Stimulated activated CD4-positive, alpha-beta T cell treated with anti-CD3 and anti-CD28 coated beads, TNF-alpha, amount 100 ng/mL, for 4 hours (primary cell): ENCODE measurements at places on chromosomes 7 and 10.

- no peak for DNase-seq
Measured at GRCh38 chr7:149181450-149181790, 13.9 kb upstream of the ZNF282 start.

- DNase-seq: peak; percentile 16
Measured at GRCh38 chr10:29496341-29497162, 138.2 kb downstream of the SVIL start.

- no peak for DNase-seq
Measured at GRCh38 chr7:5424749-5425506, 1.3 kb upstream of the TNRC18 start.

- no peak for DNase-seq
Measured at GRCh38 chr10:20931156-20931795, 34.2 kb upstream of the NEBL start.

DNA sequence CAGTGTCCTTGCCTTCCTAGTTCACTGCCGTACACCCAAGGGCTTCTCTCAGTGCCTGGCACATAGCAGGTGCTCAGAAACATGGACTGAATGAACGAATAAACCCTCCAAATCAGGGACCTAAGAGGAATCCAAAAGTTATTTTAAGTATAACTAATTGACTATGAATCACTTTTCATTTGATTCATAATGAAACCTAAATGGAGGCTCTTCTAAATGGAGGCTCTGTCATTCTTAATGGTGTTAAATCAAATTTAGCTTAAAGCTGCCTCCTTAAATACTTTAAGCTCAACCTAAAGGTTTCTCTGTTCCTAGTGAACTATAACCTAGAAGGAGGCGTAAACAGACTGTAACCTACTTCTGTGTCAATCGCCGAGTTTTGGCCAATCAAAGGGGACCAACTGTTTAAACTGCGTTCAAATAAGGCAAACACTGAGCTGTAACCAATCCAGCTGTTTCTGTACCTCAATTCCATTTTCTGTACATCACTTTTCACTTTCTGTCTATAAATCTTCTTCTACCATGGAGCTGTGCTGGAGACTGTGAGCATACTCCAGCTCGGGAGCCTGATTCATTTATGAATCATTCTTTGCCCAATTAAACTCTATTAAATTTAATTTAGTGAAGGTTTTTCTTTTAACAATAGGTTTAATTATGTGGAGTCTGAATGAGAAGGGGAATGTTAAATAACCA lies 11.0 kb downstream of the PYROXD2 start:
- no peak for DNase-seq

- DNase-seq: no peak
Measured at GRCh38 chr7:151195616-151196450, 8.8 kb upstream of the ASB10 start.

DNA sequence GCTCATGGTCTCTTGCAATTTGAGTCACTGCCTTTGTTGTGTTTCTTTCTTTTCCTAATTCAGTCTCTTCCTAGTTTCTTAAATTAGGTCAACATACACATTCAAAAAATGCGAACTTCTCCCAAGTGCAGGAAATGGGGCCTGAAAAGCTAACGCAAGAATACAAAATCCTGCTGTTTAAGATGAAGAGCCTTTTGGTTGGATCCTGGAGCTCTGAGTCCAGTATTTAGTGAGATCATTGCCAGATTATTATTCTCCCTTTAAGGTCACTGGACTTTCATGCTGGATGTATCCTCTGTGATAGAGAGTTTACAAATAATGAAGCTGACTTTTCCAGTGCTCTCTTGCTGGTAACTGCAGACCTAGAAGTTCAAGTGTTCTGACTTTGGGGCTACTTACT lies 401.9 kb upstream of the MKI67 start:
- no peak for DNase-seq

GRCh38 chr10:132538790-132539421 lies 1.3 kb downstream of the INPP5A start:
- no peak for DNase-seq

DNA sequence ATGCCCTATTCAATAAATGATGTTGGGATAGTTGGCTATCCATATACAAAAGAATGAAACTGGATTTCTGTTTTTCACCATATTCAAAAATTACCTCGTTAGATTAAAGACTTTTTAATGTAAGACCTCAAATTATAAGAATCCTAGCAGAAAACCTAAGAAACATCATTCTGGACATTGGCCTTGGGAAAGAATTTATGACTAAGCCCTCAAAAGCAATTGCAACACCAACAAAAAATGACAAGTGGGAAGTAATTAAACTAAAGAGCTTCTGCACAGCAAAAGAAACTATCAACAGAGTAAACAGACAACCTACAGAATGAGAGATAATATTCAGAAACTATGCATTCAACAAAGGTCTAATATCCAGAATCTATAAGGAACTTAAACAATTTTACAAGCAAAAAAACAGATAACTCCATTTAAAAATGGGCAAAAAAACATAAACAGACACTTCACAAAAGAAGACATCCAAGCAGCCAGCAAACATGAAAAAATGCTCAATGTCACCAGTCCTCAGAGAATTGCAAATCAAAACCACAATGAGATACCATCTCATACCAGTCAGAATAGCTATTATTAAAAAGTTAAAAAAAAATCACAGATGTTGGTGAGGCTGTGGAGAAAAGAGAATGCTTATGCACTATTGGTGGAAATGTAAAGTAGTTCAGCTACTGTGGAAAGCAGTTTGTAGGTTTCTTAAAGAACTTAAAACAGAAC lies 309.8 kb downstream of the AHR start:
- DNase-seq: no peak

DNA sequence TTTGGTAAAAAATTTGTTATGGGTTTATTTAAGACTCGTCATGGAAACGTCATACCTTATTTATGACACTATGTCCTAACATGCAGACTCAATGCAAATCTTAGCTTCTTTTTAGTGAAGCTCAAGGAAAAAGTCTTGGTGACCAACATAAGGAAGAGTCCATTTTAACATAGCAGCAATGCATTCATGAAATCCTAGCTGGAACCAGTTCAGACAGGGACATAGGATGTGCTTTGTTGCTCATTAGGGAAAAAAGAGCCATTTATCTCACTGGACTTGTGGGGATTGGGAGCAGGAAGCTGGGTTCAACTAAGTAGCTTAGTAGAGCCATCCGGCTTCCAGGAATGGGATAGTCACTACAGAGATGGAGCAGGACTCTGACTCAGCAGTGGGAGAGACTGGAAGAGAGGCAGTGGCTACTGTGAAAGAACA lies 100.7 kb upstream of the DKK1 start:
- DNase-seq: no peak

- DNase-seq: no peak
Measured at GRCh38 chr10:12130237-12130872, 878 bp downstream of the SEC61A2 start.

GRCh38 chr7:98202367-98203195 lies 8.7 kb upstream of the BHLHA15 start:
- DNase-seq: peak; percentile 16

DNA sequence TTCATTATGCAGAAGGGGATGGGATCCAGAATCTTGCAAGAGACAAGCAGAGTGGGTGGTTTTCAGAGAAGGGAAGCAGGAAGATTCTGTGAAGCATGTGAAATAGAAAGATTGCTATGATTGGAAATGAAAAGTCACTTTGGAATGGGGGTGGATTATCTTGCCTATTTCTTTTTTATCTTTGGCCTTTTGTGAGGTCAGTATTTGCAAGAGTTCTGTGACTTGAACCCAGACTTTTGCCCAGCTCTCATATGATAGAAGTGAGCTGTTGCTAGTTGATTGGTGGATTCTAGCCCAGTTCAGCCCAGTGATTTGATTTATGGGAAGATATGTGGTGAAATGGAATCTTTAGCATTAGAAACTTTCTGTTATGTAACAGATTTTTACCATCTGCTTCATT lies 17.1 kb downstream of the ENTPD7 start:
- DNase-seq: no peak

DNA sequence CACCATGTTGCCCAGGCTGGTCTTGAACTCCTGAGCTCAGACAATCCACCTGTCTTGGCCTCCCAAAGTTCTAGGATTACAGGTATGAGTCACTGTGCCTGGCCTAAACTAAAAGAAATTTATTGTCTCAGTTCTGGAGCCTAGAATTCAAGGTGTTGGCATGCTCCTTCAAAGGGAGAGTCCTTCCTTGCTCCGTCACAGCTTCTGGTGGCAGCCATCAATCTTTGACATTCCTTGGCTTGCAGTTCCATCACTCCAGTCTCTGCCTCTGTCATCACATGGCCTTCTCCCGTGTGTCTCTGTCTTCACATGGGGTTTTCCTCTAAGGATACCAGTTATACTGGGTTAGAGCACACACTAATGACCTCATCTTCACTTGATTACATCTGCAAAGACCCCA lies 55.5 kb downstream of the DNAJC12 start:
- DNase-seq: no peak

- DNase-seq: no peak
Measured at GRCh38 chr10:109941236-109941862, 18.0 kb upstream of the XPNPEP1 start.
